ENCODE measurements at places on chromosomes 7 and 10. TPM values are rescaled to one million over a fixed set of nuclear protein-coding genes. Genes with fewer than 3 reads are reported as not detected.

Gene DPCD
- 12.2 TPM for total RNA-seq

Gene TFPI2
- 57.3 TPM for total RNA-seq

Gene TMEM196
- 0.82 TPM for total RNA-seq

Gene CCDC146
- total RNA-seq: 6.5 TPM

Gene PLPP4
- total RNA-seq: 1.9 TPM

Gene CALML3
- total RNA-seq: not detected

All from omental fat pad (tissue), 4 donors.